ENCODE measurements at places on chromosomes 5 and 9.

DNA sequence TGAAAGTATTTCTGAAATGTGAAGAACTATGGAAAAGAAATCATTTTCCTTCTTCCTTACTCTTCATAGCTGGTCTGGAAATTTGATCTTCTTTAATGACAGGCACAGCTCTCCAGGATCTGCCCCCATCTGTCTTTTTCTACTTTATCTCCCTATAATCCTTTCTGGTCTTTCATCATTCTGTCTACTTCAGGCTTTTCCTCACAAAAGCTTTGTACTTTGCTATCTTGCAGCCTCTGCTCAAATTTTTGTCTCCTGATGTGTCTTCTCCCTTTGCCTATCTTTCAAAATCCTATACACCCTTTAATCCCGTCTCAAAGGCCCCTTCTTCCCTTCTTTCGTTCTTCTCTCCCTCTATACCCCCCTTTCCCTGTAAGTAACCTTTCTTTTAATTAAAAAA is 114.9 kb upstream of the ATP10B start:
- no peak for DNase-seq

DNA sequence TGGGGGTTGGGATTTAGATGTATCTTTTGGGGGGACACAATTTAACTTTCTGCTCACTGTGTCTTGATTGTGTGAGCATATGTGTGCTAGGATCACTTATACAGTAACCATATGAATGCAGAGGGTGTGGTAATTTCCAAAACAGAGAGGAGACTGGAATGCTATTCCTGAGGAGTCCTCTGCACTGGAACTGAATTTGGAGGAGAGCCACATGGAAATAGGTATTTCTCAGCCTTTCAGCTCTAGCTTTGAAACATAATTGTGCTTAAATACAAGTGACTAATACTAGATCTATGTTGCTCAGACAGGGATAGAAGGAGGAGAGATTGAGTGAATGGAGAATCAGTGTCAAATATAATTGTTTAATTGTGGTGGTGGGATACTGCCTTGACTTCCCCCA is 45.5 kb downstream of the FOCAD start:
- DNase-seq: no peak

DNA sequence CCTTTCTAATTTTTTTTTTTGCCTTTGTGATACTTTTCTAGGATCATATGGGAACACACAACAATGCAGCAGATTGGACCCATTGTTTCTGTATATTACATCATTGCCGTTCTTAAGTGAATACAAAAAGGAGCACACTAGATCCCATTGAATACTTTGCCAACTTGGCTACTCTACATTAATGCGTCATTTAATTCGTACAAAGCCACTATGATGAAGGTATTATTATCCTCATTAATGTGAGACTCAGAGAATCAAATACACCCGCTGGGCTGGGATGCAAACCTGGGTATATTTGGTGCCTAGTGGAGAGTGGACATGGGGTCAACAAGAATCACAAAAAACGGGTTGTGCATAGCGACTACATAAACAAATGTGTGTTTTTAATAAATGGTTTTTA is 31.9 kb downstream of the OR2K2 start:
- no peak for DNase-seq

DNA sequence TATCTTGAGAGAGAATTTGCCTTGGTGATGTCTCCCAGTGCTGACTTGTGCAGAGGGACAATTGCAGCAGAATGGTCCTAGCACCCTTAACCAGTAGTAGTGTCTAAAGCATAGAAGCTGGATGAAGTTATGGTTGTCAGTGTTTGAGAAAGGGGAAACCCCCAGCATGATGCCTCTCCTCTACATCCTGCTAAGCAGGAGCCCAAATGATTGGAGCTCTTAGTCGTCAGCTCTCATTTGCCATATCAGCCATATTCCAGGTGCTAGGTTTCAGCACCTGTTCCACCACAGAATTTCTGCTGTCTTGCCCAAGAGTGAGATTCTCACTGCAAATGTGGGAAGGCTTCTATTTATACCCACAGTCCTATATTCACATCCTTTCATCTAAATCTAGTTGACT is 43.7 kb upstream of the RFX3 start:
- DNase-seq: no peak

DNA sequence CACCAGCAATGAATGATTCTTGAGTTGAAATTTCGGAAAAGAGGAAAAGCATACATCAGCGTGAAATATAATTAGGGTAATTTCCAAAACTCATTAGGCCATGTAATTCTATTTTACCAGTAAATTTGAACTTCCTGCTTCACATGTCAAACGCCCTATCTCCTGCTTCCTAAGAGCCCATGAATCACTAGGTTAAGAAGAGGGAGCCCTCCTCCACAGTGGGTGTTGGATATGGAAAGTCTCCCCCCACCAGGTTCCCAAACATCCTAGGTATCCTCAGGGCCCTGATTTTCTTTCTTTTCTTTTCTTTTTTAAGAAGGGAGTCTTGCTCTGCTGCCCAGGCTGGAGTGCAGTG is 115.2 kb downstream of the SUSD1 start:
- DNase-seq: no peak

DNA sequence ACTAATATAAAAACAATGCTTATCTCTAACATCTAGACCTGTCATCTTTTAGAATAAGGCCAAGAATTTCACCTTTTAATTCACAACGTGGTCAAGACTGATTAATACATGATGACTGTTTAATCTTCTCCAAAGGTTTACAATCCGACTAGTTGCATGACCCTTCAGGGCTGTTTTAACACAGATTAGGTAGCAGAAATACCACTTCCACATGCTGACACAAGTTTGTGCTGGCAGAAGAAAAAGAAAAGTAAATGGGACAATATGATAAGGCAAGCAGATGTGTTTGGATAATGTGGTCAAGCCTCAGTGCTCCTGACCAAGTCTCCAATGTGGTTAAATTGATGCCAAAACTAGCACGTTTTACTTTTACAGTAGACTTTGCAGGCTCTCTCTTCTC is 31.1 kb downstream of the SEMA6A start:
- peak; percentile 2 for DNase-seq

DNA sequence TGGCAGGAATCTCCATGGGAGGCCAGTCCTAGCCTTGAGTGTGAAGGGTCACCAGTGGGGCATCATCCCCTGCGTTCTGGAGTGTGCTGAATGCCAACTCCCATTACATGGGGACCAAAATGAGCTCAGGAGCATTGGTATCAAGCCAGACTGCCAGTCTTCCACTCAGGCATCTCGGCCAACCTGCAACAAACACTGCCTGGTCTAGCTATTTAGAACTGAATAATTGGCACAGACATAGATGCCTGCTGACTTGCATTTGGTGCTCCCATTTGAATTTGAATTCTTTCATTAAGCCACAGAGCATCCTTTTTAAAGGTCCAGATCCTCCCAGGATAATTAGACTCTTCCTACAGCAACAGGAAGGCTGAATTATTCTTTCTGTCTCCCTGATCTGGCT is 116.6 kb upstream of the ABCA1 start:
- no peak for DNase-seq

GRCh38 chr5:10863763-10864383 is 102.8 kb upstream of the DAP start:
- no peak for DNase-seq

- no peak for DNase-seq
Measured at GRCh38 chr5:5316334-5316733, 106.1 kb upstream of the ICE1 start.

DNA sequence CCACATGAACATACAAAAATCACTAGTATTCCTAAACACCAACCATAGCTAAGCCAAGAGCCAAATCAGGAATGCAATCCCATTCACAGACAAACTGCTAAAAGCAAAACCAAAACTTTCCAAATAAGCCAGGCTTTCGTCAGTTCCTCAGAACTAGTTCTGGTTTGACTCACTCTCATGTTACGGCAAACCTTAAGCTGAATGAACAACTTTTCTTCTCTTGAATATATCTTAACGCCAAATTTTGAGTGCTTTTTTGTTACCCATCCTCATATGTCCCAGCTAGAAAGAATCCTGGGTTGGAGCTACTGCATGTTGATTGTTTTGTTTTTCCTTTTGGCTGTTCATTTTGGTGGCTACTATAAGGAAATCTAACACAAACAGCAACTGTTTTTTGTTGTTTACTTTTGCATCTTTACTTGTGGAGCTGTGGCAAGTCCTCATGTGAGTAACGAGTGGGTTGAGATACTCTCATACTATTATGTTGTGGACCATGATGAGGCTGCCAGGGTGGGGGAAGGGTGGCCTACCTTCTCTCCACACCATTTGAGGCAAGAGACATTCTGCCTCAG is at the start of gene PDCD1LG2:
Gene PDCD1LG2, plus strand, starts transcription at position 172 of the 572 bp plus-strand sequence. CDS start 12,016 bp downstream, outside the sequence.
- no peak for DNase-seq
